ENCODE measurements at places on chromosomes 2 and 18.

DNA sequence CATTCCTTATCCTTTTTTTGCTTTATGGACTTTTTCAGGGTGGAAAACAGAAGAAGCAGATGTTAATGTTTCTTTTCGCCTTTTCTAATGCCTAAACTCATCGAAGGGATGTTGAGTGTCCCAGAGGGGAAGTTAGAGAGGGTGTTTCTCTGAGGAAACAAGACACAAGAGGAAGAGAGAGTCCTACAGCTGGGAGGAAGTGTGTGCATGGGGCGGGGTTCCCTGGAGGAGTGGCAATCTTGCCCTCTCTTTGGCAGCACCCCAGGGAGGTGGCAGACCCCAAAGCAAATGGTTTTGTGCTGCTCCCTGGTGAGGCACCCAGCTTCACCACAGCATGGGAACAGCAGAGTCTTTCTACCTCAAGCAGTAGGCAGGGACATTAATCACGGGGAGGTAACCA is 377.6 kb downstream of the RND3 start:
- DNase-seq = no peak

DNA sequence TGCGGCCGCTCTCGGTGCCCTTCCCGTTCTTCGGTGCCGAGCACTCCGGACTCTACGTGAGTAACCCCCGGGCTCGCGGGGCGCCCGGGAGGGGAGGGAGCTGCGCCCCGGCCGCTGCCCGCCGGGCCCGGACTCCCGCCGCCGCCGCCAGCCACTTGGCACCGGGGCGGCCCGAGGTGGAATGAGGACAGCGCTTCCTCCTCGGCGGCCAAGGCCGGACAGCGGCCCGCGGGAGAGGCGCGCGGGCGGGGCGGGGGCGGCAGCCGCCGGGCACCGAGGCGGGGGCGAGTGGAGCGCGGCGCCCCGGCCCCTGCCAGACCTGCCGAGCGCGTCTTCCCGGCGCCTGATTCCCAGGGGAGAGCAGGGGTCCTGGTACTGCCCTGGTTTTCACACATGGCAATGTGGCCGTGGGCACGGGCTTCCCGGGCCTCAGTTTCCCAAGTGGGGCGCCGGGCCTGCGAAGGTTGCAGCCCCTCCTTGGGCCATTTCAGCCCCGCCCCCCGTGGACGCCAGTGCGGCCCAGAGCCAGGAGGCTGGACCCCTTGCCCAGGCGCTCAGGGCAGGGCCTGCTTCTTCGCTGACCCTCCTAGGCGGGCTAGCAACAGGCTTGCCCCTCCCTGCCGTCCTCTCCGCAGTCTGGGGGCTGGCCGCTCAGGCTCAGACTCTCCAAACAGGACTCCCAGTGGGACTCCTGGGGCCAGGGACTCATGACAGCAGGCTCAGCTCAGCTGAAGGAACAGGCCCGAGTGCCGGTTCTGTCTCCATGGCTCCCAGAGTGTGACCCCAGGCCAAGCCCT is 775 bp downstream of the SNED1 start:
- DNase-seq = no peak

DNA sequence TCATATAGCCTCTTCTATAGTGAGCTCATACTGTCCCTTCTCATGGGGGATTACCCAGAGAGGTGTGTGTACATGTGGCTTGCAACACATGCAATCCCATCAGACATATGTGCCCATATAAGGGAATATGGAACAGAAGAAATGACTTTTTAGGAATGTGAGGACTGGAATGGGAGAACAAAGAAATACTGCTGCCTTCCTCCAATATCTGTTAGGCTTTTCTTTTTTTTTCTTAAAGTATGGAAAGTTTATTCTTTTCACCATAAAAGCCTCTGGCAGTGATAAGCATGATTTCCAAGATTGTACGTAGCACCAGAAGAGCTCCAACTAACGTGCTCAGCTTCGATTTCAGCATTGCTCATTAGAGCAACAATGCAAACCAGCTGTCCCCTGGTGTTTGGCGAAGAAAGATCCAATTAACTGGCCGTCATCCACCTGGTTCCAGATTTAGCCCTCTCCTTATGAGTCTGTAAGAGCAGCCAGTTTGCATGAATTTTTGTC is 113.6 kb downstream of the ADCYAP1 start:
- DNase-seq = no peak

DNA sequence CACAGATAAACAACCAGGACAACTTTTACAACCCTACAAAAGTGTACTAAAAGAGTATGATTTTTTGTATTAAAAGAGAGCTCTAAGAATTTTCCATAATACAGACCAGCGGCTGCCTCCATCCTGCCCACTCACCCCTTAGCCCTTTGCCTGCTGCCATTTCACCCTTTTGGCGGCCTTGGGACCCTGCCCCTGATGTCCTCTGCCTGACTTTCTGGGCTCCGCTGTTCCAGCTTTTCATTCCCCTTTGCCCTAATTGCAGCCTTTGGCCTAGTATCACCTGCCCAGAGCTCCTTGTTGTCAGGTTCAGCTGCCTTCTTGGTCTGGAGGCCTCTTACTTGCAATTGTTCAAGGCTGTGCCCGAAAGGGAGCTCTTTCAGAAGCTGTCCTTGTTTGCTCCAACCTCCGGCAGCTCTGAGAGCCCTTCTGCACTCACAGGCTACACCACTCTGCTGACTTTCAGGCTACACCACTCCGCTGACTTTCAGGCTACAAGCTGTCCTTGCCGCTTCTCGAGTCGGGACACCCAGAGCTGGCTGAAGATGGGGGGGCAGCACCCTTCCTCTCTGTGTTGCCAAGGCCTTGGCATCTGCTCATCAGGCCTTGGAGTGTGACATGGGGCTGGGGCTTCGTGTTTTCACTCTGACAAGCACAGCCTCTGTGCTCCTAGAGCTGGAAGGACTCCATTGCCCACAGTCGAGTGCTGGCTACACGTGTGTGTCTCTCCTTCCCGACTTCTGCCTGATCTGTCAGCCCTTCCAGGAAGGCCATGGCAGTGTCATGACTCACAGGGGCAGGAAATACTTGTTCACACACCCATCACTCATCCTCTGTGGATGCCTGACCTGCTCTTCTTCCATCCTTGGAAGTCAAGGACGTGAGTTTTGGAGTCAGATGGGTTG is 43.1 kb upstream of the HDAC4 start:
- DNase-seq = no peak

- DNase-seq = no peak
Observed at GRCh38 chr2:168971261-168971660, 59.9 kb downstream of the ABCB11 start.

- DNase-seq = no peak
Observed at GRCh38 chr2:229901819-229902218, 20.0 kb downstream of the TRIP12 start.

Measured in activated naive CD4-positive, alpha-beta T cell (primary cell).